NCI-H524 (cell line): ENCODE measurements at places on chromosomes 1 and 21.

- peak; percentile 55 for DNase-seq
Observed at GRCh38 chr1:100476735-100477290, 61.1 kb upstream of the GPR88 start.

DNA sequence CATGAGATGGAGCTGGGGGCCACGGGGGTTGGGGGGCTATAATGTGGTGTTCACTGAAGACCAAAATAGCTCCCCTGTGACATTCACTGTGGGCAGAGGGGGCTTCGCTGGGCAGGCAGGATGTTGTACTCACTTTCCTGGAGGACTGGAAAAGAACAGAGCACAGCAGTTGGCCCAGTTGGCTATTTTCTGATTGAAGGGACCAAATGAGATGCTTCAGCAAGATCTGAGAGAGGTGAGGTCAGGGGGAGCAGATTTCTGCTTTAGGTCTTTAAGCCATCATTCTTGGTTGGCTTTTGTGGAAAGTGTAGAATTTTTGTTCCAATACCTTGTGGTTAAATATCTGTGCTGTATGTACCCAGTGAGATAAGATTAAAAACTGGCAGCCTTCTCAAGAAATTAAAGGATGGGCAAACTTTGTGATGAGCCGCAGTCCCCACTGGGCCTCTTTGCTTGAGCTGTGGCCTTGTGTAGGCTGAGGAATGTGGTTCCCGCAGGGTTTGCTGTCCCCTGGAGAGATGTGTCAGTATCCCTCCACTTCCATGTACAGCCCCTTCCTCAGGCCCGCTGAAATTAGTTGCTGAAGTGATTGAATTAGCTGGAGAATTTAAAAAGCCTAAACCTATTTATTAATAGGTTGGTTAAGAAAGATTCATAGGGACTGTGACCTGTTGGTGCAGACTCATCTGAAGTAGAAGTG, 80.7 kb downstream of the ATP5PO start:
- no peak for DNase-seq

DNA sequence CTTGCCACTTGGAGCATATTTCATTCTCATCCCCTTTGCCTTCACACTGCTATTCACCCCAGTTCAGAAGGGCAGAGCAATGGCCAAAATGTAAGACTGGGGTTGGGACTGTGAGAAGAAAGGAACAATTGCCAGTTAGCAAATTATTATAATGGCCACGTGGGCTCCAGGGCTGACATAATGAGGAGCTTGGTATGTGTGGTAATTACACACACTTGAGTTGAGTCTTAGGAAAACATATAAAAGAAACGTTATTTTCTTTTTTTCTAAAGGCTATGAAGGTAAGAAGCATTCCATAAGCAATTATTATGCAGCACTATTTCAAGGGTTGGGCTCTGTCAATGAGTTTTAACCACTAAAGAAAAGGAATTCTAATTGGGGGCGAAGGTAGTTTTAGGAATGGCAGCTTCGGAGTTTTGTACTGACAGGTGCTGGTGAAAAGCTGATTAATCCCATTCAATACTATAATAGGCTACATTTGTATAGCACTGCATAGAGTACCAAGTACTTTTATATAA, 32.5 kb upstream of the BCL10 start:
- peak; percentile 24 for DNase-seq

GRCh38 chr1:172935062-172935592, 115.6 kb downstream of the TNFSF18 start:
- no peak for DNase-seq

DNA sequence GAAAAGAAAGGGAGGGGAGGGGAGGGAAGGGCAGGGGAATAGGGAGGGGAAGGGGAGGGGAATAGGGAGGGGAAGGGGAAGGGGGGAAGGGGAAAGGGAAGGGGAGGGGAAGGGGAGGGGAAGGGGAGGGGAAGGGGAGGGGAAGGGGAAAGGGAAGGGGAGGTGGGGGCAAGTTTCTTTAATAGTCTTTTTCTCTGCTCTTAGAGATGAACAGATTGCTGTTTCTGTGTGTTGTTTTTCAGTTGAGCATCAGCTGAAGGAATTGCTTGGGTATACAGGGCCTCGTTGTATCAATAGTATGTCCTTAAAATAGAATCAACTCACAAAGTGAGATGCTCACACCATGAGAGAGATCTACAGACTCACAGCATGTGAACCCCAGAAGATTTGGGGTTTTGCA, 44.8 kb upstream of the SOD1 start:
- no peak for DNase-seq

DNA sequence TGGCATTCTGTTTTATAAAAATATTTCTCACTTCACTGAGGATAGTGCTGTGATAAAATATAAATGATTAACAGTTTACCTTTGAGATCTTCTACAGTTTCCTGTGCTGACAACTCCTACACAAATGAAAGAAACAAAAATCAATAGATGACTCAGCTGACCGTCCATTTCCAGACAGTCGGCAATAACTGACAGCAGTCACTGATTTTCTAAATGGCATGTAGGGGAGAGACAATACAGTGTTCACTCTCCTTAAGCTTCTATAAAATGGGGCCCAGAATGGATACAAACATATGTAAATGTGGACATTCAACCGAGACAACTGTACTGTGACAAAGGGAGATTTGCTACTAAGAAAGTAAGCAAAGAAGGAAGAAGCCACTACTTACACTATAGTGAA, 34.3 kb downstream of the PCNX2 start:
- no peak for DNase-seq

DNA sequence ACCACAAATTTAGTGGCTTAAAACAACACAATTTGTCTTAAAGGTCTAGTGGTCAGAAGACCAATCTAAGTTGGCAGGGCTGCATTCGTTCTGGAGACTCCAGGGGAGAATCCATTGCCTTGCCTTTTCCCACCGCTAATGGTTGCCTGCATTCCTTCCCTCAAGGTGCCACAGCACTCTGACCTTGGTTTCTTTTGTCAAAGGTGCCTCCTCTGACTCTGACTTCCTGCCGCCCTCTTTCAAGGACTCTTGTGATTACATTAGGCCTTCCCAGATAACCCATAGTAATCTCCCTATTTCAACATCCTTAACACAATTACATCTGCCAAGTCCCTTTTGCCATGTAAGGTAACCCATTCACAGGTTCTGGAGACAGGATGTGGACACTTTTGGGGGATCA, 145.3 kb downstream of the S1PR1 start:
- no peak for DNase-seq

GRCh38 chr1:245589906-245590305, 435.1 kb downstream of the KIF26B start:
- DNase-seq: no peak

- DNase-seq: no peak
Observed at GRCh38 chr1:1282998-1283397, 2.8 kb downstream of the SCNN1D start.

GRCh38 chr1:150619576-150620509, 9.6 kb downstream of the ENSA start:
- peak; percentile 24 for DNase-seq

DNA sequence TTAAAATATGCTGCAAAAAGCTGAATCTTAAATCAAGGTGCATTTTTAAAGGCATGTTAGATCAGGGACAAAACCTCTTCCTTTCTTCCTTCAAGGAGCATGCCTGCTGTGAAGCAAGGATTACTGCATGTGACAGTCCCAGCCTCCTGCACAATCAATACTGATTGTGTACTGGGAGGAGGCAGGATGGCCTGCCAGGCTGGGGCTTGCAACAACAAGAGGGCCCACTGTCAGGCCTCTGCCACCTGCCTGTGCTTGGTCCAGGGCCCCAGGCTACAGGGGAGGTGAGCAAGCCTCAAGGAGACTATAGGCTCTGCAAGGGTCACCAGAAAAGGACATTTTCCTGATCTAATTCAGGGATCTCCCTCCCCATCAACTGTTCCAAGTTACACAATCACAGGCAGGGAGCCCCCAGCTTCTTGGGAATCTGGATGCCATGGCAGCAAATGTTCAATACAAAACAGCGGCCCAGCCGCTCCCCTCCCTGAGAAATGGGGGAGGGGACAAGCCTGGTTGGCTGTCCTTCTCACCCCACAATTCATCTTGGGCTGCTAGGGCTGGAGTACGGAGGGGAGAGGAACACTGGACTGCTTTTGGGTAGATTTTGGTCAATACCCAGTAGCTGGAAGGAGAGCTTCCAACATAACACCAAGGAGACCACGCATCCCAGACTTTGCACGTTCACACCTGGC, 76.7 kb downstream of the SSBP3 start:
- DNase-seq: peak; percentile 29

DNA sequence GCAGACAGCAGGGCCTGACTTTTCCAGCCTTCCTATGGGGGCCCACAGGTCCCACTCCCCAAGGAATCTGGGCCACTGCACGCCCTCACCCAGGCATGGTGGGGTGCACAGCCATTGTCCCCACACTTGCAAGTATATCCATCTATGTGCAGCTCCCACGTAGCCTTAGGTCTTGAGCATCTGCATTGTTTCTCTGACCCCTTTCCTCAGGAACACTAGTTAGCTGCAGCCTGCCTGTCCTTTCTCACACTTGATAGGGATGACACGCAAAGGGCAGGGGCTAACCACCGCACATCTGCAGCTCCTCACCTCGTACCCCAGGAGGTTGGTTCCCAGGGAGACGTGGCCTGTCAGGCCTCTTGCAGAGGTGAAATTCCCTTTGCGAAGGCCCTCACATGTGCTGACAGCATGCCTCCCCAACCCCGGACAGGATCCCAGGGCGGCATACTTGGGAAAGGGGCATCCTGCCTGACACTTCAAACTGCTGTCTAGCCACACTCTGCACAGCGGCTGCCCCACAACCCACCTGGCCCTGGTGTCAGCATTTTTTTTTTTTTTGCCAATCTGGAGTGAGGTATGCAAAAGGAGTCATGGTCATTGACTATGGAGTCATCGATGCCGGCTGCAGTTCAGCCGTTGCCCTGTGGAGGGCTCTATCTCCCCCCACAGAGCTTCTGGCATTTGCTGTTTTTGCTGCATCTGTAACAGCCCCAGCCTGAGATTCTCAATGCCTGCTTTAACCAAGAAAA, 5.0 kb downstream of the JMJD4 start:
- DNase-seq: peak; percentile 51

DNA sequence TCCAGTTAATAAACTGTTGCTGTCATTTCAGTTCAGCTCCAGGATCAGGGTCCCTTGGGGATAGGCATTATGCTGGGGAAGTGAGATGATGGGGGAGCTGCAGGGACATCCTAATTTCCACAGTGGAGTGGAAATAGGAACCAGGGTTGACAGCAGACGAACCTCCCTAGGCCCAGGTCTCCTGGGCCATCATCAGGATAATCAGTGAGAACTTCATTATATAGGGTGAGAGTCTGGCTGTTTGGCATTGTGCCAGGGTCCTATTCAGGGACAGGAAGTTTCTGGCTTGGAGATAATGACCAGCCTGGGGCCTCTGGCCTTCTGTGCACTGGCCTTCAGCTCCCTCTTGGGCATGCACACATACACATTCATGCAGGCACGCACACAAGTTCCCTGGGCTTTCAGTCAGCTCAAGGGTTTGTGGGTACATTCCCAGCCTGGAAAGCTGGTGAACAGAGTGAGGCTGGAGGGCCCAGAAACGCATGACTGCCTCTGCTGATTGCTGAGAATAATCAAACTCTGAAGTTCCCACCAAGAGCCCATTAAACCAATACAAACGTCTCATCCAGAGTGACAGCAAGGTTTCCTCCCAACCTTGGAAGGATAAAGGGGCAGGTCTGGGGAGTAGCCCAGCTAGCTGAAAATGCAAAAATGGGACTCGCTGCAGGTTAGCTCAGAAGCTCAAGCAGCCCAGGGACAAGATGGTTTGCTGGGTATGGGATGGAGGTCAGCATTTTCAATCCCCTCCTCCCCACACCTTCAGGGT, 13.9 kb upstream of the LRIG2 start:
- peak; percentile 71 for DNase-seq

DNA sequence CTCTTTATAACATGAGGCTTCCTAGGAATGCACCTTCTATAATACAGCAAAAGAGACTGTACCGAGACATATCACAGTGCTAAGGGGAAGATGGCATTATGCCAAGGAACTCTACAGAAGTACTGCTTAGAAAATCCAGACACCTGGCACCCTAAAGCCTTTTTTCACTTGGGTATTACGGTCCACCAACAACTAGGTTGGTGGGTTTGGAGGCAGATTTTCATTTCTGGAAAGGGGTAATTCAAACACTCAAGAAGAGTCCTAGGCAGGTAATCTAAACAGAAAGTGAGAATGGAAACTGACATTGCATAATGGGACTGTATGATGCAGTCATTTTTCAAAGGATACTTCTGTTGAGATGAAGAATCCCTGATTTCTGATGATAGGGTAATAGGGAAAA, 19.6 kb downstream of the SCMH1 start:
- peak; percentile 69 for DNase-seq

DNA sequence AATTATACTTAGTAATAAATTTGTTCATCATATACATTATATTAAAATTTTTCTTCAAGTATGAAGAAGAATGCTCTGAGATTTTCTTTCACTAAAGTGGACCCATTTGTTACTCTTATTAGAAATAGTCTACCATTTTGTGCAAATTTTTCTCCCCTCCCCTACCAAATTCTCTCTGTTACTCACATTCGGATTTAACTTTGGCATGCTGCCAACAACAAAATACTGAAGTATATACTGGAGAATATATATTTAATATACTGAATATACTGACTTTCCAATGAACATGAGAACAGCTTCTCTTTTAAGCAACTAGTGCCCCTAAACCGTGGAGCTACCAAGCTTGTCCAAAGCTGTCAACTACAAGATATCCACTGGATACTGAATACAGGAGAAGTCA, 57.2 kb downstream of the CENPF start:
- DNase-seq: no peak

DNA sequence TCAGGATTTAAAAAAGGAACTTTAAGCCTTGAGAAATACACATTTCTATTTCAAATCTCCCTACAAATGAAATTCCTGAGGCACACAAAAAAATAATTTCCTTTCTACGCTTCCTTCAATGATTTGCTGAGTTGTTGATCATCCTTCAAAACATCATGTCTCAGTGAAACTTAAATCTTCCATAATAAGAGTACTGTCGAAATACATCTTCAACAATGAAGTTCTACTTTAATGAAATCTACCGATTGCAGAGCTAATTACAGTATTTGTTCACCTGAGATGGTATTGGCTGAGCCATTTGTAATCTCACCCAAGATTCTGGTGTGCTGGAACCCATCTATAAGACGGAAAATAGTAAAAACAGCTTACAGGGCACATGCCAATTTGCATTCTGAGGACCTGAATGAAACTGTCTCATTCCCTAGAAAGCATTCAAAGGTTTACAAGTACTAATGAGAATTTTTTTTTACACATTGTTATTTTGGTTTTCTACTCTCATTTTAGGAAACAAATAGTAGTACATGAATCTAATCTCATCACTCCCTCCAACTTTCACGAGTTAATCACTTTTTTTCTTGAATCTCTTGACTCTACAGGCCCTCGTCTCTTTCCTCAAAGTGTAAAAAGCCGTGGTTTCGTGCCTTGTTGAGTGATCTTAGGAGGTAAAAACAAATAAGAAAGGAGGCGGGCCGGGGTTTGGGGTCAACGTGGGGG, 1.1 kb downstream of the CHML start:
- peak; percentile 34 for DNase-seq

GRCh38 chr1:81802457-81802706, 1.6 kb downstream of the ADGRL2 start:
- DNase-seq: no peak

- DNase-seq: no peak
Observed at GRCh38 chr1:220084460-220084859, 5.1 kb downstream of the BPNT1 start.
